ENCODE measurements at places on chromosomes 3 and 15.

DNA sequence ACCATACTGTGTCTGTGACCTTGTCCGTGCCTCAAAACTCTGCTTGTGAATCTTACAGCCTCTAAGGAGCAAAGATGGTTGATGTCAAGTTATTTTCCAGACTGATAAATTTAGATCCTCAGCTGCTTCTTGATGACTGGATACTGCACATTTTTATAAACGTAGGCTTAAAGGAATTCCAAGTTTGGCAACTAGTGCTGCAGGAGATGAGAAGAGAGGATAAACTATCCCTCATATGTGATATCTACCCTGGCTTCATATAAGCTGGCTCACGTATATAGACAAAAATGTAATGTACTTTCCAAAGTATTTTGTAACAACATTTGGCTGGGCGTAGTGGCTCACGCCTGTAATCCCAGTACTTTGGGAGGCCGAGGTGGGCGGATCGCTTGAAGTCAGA is 89.6 kb downstream of the GMPS start:
- DNase-seq, result no peak

GRCh38 chr15:32956006-32956405 is 238.2 kb downstream of the GREM1 start:
- peak; percentile 49 for DNase-seq

DNA sequence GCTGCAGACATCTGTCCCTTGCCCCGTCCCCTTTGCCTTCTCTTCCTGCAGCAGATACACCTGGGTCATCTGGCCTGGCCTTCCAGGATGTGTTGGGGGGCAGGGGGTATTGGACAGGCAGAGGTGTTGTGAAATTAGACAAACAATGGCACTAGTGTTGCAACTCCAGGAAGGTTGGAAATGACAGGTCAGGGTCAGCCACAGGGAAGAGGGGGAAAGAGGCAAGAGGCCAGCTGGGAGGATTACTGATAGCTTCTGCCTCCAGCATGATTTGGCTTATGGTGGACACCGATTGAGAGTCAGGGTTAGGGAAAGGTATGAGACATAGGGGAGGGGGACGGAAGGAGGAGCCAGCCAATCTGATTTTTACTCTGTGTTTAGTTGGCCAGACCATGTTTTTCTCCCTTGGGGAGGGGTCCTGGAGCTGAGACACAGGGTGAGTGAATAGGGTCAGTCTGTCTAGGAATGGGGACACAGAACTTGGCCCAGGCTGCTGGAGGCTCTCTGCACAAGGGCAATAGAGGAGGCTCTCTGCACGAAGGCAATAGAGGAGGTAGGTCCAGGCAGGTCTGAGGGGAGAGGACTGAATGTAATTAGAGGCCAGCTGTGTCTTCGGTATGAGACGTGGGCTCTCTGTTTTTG is 3.4 kb upstream of the ATP2B2 start:
- DNase-seq, result no peak

DNA sequence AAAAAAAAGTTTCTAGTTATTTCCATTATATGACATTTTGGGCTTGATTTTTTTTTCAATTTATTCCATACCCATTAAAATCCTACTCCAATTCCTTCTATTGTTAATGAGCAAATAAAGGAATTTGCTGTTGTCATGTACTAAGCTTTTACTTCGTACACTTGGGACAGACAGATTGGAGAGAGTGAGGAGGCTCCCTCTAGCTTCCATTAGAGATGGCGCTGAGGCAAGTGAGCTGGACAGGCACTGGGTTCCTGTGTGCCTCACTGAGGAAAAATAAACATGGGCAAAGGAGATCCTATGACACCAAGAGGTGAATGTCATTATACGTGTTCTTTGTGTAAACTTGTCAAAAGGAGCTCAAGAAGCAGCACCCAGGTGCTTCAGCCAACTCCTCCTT is 441.1 kb upstream of the MDFIC2 start:
- DNase-seq, result no peak

DNA sequence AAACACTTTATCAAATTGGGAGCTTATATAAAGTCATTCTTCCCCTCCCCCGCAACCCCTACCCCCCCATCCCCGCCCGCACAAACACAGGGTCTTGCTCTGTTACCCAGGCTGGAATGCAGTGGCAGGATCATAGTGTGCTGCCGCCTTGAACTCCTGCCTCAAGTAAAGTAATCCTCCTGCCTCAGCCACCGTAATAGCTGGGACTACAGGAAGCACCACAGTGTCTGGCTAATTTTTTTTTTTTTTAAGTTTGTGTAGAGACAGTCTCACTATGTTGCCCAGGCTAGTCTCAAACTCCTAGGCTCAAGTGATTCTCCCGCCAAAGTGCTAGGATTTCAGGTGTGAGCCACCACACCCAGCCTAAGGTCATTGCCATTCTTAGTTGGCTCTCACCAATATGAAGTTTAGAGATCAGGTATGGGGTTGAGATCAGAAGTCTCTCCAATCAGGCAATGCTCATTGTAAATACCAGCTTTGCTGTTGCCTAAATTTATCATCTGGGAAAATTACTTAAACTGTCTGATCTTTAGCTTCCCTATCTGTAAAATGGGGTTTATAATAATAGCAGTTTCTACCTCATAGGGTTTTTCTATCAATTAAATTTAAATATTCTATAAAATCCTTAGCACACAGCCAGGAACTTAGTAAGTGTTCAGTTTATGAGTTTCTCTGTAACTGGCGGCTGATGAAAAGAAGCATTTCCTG is 60.3 kb downstream of the TGFBR2 start:
- DNase-seq, result no peak

GRCh38 chr15:47301481-47301880 is 415.8 kb upstream of the SEMA6D start:
- DNase-seq, result no peak

DNA sequence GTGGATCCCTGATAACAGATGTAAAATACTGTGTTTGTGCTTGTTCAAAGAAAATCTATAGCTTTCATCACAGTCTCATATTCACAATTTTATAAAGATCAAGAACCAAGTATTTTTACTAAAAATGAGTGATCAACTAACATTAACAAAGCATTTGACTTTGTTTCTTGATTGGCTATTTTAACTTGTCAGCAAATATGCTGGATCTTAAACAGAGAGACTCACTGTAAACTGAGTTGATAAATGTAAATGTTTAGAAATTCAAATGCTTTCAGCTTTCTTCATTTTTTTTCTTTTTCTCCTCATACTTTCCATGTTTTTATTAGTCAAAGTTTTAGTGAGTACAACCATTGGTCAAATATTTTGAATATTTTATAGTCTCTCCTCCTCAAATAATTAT is 923.0 kb upstream of the NR2F2 start:
- no peak for DNase-seq

DNA sequence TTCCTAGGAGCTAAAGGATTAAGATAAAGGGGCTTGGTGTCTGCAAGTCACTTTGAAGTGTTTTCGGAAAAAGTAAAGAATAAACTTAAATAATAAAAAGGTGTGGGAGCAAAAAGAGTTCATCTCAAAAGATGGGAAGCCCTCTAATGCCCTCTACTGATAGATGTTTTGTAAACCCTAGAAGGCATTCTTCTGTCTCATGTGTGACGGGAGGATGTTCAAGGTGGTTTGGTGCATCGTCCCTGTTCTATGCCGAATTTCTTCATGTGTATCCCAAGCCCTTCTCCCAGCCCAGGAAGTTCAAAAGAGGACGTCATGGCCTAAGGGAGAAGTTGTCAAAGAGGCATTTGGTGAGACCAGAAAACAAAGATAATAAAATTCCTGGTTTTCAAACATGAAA is 37.2 kb downstream of the CCK start:
- no peak for DNase-seq

DNA sequence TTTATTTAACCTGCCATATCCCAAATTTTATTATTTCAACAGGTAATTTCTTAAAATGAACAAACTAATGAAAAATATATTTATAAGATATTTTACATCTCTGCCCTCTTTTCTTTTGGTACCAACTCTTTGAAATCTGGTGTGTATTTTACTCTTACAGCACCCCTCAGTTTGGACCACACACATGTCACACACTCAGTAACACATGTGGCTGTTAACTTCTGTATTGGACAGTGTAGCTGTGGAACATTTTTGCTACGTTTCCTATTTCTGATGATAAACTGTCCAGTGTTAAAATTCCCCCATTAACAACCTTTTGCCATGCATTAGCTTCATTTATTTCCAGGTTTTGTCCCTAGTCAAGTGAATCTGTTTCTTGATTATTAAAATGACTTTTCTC is 250.6 kb downstream of the NFKBIZ start:
- no peak for DNase-seq
